HepG2 (cell line): ENCODE measurements at places on chromosomes 13 and 19. TPM values are rescaled to one million over a fixed set of nuclear protein-coding genes. Genes with fewer than 3 reads are reported as not detected.

Gene CALM3
- 258 and 314 TPM in 2 replicates for total RNA-seq

Gene CLEC4G
- not detected in 2 replicates for total RNA-seq

Gene ZNF763
- total RNA-seq = 0.42 and 0.49 TPM in 2 replicates

Gene EDDM13
- total RNA-seq = not detected in 2 replicates

Gene PSPC1
- total RNA-seq = 94.0 and 99.4 TPM in 2 replicates

Gene SCN1B
- 1.5 and 2.7 TPM in 2 replicates for total RNA-seq

Gene SLC10A2
- not detected in 2 replicates for total RNA-seq

Gene MOB3A
- total RNA-seq = 3.5 and 4.3 TPM in 2 replicates

Gene ZNF546
- total RNA-seq = 4.1 and 6.0 TPM in 2 replicates

Gene ZFP30
- total RNA-seq = 19.2 and 25.0 TPM in 2 replicates

Gene KLHL26
- 1.7 and 3.4 TPM in 2 replicates for total RNA-seq

Gene CCDC159
- 1.2 and 1.7 TPM in 2 replicates for total RNA-seq

Gene NCLN
- total RNA-seq = 20.0 and 56.0 TPM in 2 replicates

Gene ACP5
- total RNA-seq = 0.94 and 1.3 TPM in 2 replicates

Gene ANKRD24
- 0.13 TPM in 1 of 2 replicates, not detected in the other for total RNA-seq

Gene LSR
- 14.2 and 29.2 TPM in 2 replicates for total RNA-seq

Gene SIGLEC7
- not detected in 2 replicates for total RNA-seq

Gene LIPE
- total RNA-seq = not detected in 2 replicates

Gene ZNF730
- 0.07 and 0.08 TPM in 2 replicates for total RNA-seq

Gene C19orf85
- total RNA-seq = not detected in 2 replicates

Gene FOSB
- 0.21 and 6.0 TPM in 2 replicates for total RNA-seq

Gene ATP12A
- not detected in 2 replicates for total RNA-seq

Gene FLT3LG
- 0.58 and 1.5 TPM in 2 replicates for total RNA-seq

Gene RGL3
- total RNA-seq = 1.2 and 4.2 TPM in 2 replicates

Gene PRR20E
- not detected in 2 replicates for total RNA-seq

Gene CCDC8
- total RNA-seq = 0.04 TPM in 1 of 2 replicates, not detected in the other

Gene IQCN
- 0.04 and 0.07 TPM in 2 replicates for total RNA-seq

Gene SERP2
- total RNA-seq = not detected in 2 replicates

Gene STOML3
- not detected in 2 replicates for total RNA-seq

Gene RNF113B
- not detected in 2 replicates for total RNA-seq

Gene KLF5
- 0.52 and 1.7 TPM in 2 replicates for total RNA-seq

Gene HPN
- total RNA-seq = 23.9 and 46.7 TPM in 2 replicates

Gene CFD
- total RNA-seq = 3.6 and 4.6 TPM in 2 replicates

Gene SMARCA4
- 45.9 and 61.5 TPM in 2 replicates for total RNA-seq

Gene GSX1
- total RNA-seq = not detected in 2 replicates

Gene MAP3K10
- 1.9 and 3.4 TPM in 2 replicates for total RNA-seq

Gene TFDP1
- 78.3 and 84.2 TPM in 2 replicates for total RNA-seq

Gene NCAN
- not detected in 2 replicates for total RNA-seq

Gene CYP4F22
- total RNA-seq = not detected in 2 replicates

Gene PODNL1
- total RNA-seq = not detected in 2 replicates

Gene SHISA7
- total RNA-seq = not detected in 2 replicates
